ENCODE measurements at places on chromosomes 3 and 15.

DNA sequence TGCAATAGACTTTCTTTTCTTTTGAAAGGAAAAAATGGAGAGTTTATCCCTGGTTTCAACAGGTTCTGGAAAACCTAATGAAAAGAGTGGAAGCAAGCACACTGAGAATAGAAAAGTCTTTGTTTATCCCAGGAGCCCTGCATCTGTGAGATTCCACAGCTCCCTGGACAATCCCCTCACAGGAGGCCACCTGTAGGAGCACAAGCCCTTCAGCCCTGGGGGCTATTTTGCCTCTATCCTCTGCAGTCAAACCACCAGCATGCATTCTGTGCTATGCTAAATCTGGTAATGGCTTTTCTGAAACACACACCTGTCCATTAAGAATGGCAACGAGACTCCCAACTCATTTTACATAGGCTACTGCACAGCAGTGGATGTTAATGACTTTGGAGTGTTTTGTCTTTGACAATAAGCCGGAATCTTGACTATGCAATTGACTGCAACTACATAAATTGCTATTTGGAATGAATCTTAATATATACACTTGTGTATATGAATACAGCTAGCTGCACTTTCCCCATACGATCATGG is 369.4 kb downstream of the NR2F2 start:
- no peak for DNase-seq

GRCh38 chr3:116392291-116392690 is 53.0 kb downstream of the LSAMP start:
- DNase-seq, result no peak

DNA sequence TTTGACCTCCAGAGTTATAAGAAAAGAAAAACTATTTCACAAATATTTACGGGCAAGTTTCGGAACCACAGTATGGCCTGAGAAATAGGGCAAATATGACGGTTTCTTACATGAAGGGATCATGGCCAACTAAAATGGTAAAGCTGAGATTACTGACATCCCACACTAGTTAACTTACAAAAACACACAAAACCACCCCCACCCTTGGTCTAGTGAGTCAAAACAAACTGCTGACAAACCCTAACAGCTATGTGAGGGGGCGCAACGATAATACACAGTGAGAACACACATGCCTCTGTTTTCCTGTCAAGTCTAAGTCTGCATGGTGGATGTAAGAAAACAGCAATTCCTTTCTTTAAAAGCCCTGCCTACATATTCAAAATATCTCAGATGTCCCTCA is 32.3 kb downstream of the CBLB start:
- DNase-seq, result no peak

DNA sequence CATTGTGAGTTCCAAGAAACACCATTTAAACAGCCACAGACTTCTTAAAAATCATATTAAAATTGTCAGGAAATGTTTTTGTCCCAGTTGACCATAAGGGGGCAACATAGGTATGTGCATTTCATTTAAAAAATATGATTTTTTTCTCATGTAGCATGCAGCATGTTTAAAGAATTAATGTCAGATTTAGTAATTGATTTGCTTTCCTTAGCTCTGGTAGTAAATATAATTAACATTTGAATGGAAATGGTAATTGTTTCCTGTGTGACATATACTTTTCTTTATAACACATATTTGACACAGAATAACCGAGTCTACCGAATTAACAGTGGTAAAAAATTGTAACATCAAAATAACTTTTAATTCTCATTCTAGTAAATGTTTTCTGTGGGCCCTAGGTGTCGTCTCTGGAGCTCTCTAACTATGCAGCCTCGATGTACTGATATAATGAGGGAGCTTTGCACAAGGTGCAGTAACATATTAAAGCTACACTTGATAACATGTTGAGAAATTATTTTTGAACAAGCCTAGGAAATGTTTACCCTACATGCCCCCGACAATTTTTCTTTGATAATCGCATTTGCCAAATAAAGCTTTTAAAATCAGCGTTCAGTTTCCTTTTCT is 34.9 kb downstream of the NXPE3 start:
- DNase-seq, result no peak

DNA sequence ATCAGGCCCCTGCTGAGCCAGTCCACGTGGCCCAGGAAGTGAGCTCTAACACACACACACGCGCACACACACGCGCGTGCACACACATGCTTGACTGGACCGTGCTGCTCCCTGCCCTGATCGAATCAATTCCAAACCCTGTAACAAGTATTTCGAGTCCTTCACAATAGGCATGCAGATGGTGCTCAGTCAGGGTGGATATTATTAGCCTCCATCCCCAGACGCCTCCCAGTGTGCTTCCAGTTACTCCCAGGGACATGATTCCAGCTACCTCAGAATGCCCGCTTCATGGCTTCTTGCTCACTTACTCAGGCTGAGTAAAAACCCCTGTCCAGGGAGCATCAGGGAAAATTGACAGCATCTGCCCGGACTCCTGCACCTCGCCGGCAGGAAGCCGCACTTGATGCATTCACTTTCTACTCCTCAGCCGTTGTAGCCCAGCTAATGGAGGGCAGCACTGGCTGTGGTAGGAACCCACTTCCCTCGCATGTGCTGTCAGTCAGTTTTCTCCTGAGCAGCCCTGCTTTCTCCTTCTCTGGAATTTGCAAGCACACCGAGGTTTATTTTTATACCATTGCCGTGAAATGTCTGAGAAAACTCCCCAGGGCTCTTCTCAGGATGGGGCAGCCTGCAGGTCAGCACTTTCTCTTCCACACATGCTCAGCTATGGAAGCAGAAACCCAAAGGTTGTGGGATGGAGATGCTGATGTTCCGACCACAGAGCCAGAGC is 126.1 kb upstream of the ABHD17C start:
- DNase-seq, result no peak

DNA sequence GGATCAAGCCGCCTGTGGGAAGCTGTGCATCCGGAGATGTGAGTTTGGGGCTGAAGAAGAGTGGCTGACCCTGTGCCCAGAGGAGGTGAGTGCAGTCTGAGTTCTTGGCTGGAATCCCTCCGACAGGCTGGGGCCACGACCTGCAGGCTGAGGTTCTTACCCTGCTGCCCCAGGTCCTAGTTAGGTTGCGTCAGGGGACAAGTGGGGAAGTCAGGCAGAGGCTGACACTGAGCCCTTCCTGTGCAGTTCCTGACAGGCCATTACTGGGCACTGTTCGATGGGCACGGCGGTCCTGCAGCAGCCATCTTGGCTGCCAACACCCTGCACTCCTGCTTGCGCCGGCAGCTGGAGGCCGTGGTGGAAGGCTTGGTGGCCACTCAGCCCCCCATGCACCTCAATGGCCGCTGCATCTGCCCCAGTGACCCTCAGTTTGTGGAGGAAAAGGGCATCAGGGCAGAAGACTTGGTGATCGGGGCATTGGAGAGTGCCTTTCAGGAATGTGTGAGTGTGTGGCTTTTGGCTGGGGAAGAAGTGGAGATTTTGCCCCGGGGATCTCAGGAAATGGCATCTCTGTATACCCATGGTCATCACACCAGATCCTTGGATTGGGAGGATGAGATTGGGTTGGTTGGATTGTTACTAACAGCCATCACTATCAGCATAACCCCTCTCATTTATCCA is 1.3 kb downstream of the PPM1M start:
- no peak for DNase-seq

GRCh38 chr15:94411285-94411684 is 179.9 kb downstream of the MCTP2 start:
- DNase-seq, result no peak

GRCh38 chr3:14949126-14949525 is 1.7 kb downstream of the NR2C2 start:
- DNase-seq, result no peak

GRCh38 chr3:69126999-69127398 is 4.6 kb upstream of the LMOD3 start:
- DNase-seq, result no peak

DNA sequence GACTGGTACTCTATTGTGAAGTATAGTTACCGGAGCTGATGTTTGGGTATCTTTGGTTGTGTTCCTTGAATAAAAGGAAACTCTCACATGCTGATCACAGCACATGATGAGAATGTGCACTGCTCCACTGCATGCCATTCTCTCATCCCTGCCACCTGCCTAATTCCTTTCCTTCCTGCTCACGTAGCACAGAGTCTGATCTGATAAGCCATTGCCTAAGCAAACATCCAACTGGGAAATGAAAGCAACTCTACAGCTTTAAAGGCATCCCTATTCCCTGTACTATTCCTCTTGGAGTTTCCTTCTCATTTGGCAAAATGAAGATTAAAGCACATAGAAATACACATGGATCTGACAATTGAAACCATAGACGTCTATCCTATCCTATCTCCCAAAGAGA is 359.8 kb downstream of the C3orf38 start:
- DNase-seq, result no peak

GRCh38 chr3:108171106-108171505 is 51.1 kb downstream of the IFT57 start:
- no peak for DNase-seq

DNA sequence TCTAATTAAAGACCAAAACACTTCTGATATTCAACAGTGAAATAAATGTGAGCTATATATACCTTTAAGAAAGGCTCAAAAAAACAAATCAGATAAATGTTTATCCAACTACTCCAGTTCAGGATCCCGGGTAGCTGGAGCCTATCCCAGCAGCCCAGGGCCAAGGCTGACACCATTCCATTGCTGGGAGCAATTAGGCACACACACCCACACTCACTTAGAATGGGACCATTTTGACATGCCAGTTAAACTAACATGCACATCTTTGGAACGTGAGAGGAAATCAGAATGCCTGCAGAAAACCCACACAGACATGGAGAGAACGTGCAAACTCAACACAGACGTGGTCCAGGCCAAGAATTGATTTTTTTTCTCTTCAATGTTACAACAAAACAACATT is 30.0 kb upstream of the PLSCR4 start:
- DNase-seq, result no peak

DNA sequence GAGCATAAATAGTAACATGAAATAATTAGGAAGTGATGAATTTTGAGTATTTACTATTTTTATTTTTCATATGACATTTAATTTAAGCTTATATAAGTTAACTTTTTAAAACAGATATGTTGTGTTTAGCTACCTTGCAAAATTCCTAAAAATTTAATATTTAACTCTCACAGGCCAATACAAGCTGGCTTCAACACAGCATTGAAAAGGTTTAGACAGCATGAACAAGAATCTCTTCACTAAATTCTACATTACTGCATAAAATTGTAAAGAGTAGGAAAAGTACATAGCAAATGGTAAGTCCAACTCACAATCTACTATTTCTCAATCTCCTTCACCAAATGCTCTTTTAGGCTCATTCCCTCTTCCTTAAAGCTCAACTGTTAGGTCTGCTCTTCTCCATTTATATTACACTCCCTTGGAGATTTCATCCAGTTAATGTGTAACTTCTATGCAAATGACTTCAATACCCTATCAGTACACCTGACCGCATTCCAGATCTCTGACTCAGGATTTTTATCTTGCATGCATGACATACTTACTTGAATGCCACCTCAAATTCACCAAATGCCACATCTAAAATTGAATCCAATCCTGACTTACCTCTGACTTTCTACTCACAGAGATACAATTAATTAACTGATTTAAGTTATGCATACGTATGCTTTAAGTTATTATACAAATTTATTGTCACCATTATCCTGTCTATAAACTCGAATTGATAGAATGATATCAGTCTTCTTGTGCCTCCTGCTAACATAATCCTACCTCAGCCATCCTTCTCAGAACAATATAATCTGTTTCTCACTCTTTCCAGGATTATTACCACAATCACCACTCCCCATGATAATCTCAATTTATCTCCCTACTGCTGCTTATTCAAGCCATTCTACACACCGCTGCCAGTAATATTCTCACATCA is 127.0 kb downstream of the STAG1 start:
- DNase-seq, result no peak

- DNase-seq, result no peak
Measured at GRCh38 chr3:141095546-141095937, 44.4 kb downstream of the SPSB4 start.

- no peak for DNase-seq
Measured at GRCh38 chr15:68582236-68582635, 3.4 kb downstream of the CORO2B start.

GRCh38 chr3:90241481-90241880 is 1134.1 kb downstream of the EPHA3 start:
- no peak for DNase-seq

GRCh38 chr15:90087454-90088154 is 14.7 kb downstream of the IDH2 start:
- no peak for DNase-seq

DNA sequence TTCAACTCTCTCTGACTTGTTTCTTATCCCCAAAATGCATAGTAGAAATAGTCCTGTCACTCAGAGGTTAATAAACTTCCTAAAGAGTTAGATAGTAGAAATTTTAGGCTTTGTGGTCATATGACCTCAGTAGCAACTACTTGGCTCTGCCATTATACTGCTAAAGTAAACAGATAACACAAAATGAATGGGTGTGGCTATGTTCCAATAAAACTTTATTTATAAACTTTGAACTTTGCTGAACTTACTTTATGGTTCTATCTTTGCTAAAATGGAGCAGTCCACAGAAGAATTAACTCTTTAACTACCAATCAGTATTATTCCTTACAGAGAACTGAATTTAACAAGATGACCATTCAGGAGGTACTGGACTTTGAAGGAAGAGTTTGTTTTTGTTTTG is 393.6 kb upstream of the CDIN1 start:
- DNase-seq, result no peak

DNA sequence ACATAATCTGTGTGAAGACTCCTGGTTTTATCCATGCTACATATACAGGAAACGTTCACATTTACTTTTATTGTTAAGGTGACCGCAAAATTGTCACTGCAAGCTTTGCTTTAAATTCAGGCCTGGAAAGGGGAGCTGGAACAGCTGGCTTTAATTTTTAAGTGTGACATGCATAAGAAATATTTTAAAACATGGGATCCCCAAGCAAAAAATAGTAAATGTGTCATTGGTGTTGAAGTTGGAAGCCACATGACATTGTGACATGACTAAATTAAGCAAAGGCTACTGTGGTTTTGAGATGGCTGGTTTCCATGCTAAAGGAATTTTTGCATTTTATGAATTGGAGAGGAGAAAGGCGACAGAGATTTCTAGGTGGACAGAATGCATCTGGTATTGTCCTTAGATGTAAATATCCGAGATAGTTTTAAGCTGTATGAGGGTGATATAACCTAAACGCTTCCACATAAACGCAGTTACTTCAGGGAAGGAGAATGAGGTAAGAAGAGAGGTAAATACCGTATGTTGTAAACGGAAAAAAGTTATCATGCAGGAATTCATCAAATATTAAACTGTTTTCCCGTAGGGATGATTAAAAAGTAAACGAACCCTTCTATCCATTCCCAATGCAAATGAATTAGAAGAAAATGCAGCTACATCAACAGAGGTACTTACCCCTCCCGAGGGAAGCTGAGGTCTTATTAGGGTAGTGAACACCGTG is 927 bp upstream of the FYTTD1 start:
- DNase-seq, result no peak

Measured in CMK (cell line).